Stimulated activated CD4-positive, alpha-beta T cell treated with anti-CD3 and anti-CD28 coated beads, TNF-alpha, amount 100 ng/mL, for 4 hours (primary cell): ENCODE measurements at places on chromosomes 6 and 20.

GRCh38 chr6:166713434-166714186 is 86.6 kb upstream of the RPS6KA2 start:
- DNase-seq = no peak

- no peak for DNase-seq
Measured at GRCh38 chr6:22447249-22448196, 121.8 kb upstream of the HDGFL1 start.

DNA sequence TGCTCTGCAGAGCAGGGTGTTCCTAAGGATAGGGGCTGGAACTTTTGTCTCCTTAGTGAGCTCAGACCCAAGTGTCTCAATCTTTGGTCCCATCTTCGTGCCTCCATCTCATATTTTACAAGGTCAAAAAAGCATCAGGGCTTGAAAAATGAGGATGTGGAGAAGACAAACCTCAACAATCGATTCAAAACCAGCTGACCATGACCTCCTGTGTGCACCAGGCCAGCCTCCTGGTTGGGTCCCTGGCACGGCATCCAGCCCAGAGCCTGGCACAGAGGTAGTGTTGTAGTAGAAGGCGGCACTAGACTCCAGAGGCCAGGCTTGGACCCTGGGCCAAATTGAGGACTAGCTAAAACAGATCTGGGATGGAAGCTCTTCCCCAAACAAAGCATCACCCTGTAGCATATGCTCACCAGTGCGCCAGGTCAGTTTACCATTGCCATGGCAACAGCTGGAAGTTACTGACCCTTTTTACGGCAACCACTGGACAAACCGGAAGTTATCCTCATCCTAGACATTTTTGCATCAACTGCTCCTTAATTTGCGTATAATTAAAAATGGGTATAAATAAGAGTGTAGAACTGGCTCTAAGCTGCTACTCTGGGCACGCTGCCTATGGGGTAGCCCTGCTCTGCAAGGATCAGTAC is 69.3 kb upstream of the BLCAP start:
- no peak for DNase-seq

- DNase-seq = no peak
Measured at GRCh38 chr6:55918639-55919038, 43.2 kb upstream of the BMP5 start.

DNA sequence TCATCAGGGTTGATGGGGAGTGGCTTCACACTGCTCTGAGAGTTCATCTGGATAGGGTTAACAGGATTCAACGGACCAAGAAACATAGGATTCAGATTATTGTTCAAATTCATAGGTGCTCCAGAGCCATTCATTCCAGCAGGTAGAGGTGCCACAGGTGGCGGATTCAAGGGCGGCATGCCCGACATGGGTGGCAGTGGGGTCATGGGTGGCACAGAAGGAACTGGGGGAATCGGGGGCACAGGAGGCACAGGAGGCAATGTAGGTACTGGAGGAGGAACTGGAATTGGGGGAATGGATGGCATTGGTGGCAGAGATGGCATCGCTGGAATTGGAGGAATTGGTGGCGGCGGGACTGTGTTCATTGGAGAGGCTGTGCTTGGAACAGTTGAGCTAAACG is 10.3 kb downstream of the CPNE1 start:
- DNase-seq = no peak
